ENCODE measurements at places on chromosomes 1 and 21.
A peak's percentile ranks its signal among the peaks of the same experiment; 100 is the strongest.

GRCh38 chr1:169784102-169784501 is 10.6 kb downstream of the METTL18 start:
- no peak for DNase-seq

- no peak for DNase-seq
These were observed 178.5 kb downstream of the RHOU start for GRCh38 chr1:228913626-228914414.

GRCh38 chr21:35579520-35580293 is 480.6 kb downstream of the SETD4 start:
- DNase-seq = no peak

DNA sequence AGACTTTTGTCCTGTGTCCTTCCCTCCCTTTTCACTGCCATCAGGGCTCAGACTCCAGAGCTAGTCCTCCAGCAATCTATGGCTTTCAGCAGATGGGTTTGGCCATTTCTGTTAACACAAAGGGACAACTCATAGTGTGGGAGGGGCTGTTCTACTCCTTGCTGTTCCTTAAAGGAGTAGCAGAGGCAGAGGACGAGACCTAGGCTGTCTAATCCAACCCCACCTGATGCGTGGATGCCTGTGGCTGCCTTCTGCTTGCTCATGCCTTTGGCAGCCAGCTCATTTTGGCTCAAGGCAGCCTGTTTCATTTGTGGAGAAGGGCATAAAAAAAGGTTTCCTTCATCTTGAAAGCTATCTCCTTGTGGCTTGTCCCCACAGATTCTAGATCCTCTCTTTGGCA is 27.0 kb downstream of the MFSD2A start:
- no peak for DNase-seq

- no peak for DNase-seq
These were observed 6.8 kb downstream of the MEGF6 start for GRCh38 chr1:3604468-3604974.

DNA sequence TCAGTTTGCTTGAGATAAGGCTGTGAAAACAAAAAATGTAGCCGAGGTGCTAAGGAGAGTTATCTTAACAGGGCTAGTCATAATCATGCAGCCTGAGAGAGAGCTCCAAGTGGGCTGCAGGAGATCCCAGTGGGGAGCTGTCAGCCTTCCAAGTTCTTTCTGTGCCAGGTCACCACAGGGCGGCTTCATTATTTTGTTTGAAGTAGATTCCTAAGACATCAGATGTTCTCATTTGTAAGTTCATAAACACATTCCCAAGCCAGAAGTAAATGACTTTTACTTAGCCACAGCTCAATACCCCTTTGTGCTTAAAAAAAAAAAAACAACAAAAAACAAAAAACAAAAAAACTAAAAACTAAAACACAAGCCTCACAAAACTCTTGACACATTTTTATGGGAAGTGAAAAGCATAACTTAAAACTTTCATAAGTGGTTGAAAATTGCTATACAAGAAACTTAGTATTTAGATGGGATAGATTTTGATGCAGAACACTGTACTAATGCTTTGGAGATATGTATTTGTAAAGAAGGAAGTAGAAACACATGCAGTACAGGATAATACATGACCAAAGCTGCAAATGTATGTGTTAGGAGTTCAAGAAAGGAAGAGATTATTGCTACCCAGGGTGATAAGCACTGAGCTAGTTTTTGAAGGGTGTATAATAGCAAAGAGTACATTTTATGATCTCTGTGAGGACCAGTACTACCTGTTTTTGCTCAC is 8.6 kb downstream of the CDC14A start:
- DNase-seq = peak; percentile 63

DNA sequence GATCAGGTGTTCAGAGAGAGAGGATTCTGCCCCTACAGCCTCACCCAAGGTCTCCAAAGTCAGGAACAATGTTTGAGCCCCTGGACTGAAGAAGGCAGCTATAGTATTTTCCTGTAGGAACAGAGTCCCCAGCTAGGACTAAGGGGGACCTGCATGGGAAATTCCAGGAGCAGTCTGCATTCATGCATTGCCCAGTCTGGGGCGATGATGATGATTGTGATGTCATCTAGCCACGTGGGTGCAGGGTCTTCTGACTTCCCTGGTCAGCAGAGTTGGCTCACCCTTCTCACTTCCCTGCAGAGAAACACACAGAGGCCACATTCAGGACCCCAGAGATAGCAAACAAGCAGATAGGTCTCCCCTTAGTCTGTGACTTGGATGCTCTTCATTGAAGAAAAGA is 56.5 kb upstream of the ARTN start:
- DNase-seq = no peak

DNA sequence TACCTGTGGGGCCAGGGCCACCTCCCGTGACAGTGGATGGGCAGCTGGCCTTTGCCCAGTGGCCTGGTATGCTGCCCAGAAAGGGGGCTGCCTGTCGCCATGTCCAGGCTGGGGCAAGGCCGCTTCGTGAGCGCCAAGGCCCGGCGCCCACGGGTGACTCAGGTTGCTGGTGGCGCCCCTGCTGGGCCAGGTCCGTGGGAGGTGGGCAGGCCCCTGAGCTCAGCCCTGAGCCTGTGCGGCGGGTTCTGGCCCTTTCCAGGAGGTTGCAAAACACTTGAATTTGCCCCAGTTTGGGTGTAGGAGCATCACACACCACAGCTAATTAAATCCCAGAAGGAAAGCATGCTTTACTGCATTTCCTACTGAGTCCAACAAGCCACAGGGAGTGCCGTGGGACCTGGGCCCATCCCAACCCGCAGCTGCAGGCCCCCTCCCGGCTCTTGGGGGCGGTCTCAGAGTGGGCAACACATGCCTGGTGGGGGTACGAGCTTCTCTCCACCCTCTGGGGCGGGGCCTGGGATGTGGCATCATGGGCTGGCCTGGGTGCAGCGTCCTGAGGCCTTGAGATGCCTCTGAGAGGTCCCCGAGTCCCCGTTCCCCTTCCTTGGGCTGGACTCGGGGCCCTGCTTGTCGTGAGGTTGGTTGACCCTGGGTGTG is 159.8 kb downstream of the PEX14 start:
- DNase-seq = no peak

DNA sequence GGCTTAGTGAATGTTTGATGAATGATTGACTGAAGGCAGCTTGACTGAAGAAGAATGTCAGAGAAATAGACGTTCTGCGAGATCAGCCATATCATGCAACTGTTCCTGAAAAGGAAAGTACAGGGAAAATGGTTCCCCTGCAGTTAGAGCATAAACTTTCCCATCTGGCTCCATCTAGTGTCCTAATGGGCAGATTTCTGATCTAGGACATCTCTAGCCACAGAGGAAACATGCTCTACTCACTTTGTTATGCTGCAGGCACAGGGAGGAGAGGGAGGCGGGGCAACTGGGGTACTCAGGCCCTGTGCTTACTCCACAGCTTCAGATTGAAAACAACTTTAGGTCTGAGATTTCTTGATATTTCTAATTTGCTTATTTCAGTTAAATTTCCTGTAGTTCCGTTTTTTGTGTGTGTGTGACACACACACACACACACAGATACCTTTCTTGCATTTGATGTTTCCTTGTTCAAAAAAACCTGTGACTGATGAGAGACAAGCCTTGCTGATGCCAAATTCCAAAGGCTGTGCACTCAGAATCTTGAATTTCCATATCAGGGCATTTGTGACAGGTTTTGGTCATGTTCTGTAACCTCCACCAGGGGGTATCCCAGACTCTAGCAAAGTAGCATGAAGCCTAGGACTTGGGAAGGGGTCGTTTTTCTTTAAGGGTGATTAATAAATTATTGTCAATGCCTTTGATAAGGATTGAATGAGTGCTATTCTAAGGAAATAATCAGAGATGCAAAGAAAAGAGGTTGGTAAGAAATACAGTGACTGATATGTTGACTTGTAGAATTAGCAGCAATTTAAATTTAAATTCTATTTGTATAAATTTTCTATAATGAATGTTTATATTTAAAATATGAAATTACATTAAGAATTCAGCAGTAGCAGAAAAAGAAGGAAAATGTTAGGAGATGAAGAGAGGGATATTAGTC is 139.7 kb upstream of the BEND5 start:
- DNase-seq = peak; percentile 34

DNA sequence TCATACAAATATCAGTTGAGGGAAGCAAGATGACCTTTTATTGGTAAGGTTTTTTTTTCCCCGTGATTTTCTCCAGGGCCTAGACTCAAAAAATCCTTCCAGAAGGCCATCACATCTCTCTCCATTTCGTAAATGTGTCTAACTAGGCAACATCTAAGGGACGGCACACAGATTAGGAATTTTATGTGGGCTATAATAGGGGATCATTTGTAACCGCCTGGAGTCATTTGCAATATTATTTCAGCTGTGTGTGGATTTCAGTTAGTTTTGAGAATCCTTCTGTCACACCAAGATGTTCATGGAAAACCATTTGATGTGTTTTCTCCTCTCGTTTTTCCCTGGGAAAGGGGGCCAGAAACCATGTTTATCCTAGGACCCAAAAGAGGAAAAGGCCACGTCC is 63.1 kb downstream of the ATP5PO start:
- no peak for DNase-seq

DNA sequence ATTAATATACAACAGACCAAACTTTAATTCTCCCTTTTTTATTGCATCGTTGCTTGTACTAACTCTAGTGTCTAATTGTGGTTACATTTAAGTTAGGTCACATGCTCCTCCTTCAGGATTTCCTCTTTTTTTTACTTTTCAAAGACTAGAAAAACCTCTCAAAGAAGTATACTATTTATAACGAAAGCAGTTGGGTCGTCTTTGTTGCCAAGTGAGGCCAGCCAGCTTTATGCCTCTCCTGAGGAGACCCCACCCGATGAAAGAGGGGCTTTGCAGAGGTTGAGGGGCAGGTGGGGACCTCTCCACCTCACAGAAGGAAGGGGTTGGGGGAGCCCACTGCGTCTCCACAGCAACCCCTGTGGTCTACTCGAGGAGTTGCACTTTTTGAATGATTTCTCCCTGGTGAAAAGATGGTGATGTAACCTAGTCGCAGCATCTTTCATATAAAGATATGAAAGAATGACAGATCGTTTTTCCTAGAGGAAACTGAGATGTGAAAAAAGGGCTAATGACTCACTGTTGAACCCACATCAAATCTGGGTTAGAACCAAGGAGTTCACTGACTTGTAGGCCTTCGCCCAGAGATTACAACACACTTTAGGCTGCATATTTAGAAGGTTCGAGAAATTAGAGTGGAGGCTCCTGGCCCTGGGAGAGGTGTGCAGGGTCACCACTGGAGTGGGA is 6.4 kb downstream of the TGFB2 start:
- no peak for DNase-seq

- DNase-seq = no peak
These were observed 83.4 kb upstream of the TRABD2B start for GRCh38 chr1:48080331-48081255.

- no peak for DNase-seq
These were observed 42.4 kb upstream of the ESRRG start for GRCh38 chr1:216765346-216766300.

GRCh38 chr1:187999973-188000372 is 1171.2 kb downstream of the PLA2G4A start:
- DNase-seq = no peak

DNA sequence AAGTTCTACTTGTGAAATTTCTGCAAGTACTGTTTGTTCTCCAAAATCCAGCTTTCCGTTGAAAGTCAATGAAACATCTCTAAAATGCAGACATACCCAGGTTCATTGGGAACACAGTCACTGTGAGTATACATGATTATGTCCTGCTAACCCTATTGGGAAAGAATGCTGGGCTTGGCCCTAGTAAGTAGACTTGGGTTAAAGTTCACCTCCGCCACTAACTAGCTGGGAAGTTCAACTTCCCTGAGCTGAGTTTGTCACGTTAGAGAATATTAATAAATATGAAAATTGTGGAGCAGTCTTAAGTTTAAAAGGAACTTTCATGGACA is 10.5 kb upstream of the PGD start:
- no peak for DNase-seq

DNA sequence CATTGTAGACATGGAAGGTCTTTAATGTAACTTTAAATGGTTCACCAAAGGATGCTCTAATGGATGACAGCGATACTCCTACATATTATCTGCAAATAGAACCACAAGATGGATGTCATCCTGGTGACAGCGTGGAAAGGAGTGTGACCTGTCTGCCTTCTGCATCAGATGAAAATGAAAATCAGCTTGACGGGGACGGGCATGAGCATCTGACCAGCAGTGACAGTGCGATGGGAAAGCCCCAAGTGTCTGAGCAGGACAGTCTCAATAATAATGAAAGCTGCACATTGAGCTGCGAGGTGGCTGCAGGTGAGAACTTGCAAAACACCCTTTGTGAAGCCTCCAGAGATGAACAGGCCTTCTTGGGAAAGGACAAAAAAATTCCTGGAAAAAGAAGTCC is 25.2 kb downstream of the CNST start:
- no peak for DNase-seq

DNA sequence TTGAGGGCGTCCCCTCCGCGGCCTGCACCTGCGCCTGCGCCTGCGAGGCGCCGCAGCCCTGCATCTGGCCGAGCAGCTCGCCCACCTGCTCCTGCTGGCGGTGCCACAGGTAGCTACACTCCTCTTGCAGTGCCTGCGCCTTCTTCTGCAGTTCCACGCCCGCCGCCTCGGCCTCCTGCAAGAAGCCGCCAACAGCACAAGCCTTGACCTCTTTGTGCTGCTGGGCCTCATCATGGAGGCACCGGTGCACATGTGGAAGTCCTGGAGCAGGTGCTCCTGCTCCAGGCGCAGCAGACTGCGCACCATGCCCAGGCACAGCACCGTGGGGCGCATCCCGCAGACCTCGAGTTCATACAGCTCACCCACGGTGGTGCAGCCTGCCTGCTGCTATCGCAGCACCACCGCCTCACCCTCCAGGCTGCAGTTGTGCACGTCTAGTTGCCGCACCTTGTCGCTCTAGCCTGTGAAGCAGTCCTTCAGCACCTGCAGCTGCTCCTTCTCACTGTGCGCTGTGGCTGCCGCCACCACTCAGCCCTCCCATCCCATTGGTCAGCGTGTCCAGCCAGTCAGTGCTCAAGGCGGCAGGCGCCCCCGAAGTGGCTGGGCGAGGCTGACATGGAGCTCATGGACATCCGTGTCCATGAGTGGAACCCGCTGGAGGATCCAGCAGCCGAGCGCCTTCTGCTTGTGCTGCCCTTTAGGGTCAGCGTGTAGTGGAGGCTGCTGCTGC is 12.2 kb upstream of the CD2 start:
- DNase-seq = no peak

DNA sequence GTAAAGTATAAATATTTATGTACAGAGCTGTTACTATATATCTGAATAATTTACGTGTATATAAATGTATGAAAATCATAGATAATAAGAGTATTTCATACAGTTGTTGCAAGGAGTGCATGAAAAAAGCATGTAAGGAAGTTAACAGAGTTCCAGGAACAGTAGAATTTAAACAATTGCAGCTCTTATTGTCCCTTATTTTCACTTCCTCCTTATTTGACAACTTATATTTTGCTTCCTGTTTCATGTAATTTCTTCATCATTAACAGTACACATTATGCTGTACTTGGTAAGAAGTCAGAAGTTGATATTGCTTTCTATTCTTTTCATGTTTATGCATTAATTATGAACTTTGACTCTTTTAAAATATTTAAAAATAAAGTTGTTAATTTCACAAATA is 681.5 kb downstream of the LRRIQ3 start:
- DNase-seq = no peak

- no peak for DNase-seq
These were observed 9.1 kb downstream of the PYCR2 start for GRCh38 chr1:225914947-225915346.

All from DMS 273 treated with DMSO at 0.1 percent for 48 hours (cell line).